GM18507 (cell line): ENCODE measurements at places on chromosomes 2 and 18.

DNA sequence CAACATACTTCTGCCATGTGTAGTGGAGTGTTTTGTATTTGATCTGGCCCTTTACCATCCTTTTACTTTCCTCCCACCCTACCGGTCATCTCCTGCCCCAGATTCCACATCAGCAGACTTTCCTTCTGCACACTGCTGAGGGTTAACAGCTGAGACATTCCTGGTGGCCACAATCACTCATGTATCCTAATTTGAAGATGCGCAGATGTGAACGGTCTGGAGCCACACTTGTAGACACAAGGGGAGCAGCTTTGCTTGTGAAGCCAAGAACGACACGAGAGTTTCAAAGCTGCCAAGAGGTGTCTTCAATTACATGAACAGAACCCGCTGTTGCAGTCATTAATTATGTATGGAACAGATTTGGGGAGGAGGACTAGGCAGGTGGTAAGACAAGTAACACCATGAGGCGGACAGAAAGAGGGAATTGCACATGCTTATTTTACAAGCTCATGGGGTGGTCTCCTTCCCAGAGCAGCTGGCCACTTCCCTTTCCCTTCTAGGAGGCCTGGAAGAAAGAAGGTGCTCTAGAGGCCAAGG lies 260.7 kb upstream of the KLHL29 start:
- no peak for DNase-seq

DNA sequence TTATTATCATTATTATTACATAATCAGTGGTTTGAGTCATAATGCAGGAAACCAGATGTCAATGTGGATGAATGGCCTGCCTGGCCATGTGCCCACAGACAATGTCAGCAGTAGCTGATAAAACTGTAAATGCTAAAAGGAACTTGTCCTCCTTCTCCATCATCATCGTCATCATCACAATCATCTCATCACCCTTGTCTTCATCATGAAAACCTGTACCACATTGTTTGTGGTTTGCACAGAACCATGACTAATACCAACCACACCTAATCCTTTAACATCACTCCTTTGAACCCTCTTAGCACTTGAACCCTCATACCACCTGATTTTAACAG lies 96.0 kb downstream of the HNMT start:
- no peak for DNase-seq

- DNase-seq: no peak
Observed at GRCh38 chr2:177038787-177039484, 173.7 kb upstream of the HNRNPA3 start.

GRCh38 chr2:167140767-167141166 lies 252.5 kb downstream of the XIRP2 start:
- no peak for DNase-seq

DNA sequence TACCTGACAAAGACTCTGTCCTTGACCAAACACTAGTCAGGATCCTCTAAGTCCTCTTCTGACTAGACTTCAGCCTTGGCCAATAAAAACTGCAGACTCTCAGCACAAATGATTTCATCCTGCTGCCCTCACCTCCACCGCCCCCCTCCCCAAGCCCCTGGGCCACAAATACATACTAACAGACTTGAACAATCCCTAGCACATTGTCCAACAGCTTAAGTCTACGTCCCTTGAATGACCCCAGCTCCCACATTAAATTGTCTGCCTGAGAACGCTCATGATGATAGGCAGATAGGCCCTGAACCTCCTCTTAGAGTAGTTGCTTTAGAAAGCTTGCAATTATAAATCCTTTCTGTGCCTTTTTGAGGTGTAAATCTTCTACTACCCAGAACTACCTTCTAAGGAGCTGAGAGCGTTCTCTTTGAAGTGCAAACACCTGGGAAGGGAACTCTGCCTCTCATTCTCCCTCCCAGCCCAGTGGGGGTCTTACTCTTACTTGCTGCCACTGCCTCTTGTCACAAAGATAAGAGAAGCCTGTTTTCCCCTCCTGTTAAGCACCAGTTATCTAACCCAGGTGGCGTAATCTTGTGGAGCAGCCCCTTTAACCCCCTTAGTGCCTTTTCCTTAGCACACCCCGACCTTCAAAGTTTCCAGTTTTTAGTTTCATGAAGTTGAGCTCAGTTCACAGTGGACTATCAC lies 1225.6 kb downstream of the LRP1B start:
- DNase-seq: no peak

GRCh38 chr2:40579247-40579646 lies 127.4 kb upstream of the SLC8A1 start:
- no peak for DNase-seq

DNA sequence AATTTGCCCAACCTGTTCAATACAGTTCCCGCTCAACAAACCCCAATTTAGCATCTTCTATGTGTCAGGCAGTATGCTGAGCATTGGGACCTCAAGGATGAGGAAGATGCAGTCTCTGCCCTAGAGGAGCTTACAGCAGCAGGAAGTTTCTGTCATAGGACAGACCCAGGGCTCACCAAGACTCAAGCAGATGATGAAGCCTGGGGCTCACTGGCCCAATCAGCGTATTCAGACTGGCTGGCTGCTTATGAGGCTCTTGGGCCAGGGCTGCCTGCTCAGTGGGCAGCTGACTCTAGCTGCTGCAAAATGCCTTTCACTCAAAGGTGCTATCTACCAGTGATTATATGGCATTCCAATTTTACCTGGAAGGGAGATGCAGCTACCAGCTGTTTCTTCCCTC lies 2.1 kb downstream of the FAM178B start:
- no peak for DNase-seq

GRCh38 chr2:239296020-239296932 lies 104.5 kb downstream of the HDAC4 start:
- no peak for DNase-seq

- DNase-seq: no peak
Observed at GRCh38 chr2:127512362-127512761, 13.9 kb downstream of the IWS1 start.

DNA sequence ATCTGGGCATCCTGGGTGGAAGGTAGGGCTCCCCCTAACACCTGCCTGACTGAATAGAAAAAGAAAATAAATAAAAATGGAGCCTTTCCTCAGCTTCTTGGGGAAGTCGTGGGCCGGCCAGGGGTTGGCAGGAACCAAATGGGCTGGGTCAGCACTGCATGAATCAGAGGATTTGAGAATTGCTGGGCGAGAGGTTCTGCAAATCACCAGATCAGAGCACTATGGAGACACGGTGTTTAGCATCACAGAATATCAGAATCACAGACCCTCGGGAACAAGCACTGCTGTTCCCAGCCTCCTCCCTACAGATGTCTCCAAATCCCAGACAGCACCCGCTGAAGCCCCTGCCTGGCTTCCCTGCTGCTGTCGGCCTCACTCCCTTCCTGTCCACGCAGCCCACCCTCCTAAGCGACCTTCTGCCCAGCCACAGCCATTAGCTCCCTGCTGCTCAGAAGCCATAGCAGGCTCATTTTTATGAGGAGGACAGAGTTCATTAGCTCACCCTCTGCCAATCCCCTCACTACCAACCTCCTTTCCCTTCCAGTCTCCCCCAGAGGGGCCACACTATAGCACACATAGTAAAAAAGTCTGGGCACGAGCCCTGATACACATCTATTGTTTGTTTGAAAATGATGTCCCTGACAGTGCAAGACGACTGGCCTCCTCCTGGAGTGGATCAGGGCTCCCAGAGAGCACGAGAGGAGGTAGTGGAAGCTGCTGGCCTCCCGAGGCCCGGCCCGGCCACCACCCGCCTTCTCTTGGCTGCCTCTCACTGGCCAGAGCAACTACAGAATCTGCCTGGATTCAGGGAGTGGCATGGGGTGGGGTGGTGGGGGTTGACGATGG lies 64.6 kb upstream of the TAF1B start:
- no peak for DNase-seq

DNA sequence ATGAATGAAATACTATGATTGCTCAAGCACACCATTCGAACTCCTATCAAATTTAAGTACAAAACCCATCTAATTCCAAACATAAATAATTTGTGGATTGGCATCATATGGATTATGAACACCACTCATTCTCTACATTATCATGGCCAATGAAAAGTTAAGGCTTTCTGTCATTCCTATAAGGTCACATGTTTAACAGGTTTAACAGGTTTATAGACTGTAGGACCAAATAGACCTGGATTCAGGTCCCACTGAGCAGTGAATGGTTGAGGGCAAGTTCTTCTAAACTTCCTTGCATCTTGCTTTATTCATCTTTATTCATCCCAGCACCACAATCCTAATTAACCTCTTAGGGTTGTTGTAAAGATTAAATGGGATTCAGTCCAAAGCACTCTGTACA lies 33.4 kb downstream of the FBXO36 start:
- DNase-seq: no peak

GRCh38 chr2:196959281-196959680 lies 32.8 kb upstream of the PGAP1 start:
- DNase-seq: no peak

GRCh38 chr2:175187378-175187777 lies 5.9 kb upstream of the ATP5MC3 start:
- no peak for DNase-seq

- no peak for DNase-seq
Observed at GRCh38 chr2:191113761-191114160, 37.0 kb downstream of the STAT4 start.

- DNase-seq: no peak
Observed at GRCh38 chr2:105426626-105427292, 27.9 kb upstream of the FHL2 start.

DNA sequence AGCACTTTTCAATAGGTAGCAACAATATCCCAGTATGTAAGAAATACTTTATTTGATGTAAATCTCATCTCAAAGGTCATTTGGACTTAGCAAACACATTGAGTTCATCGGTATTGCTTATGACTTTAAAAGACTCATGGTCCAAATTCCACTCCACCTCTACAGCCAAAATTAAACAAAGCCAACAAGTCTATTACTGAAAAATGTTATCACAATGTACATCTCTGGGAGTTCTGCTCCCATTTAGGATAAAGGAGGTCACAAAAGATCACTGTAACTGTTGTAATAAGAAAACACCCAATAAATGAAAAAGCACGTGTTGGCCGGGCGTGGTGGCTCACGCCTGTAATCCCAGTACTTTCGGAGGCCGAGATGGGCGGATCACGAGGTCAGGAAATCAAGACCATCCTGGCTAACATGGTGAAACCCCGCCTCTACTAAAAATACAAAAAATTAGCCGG lies 50.0 kb downstream of the ESCO1 start:
- DNase-seq: no peak

GRCh38 chr2:175523001-175523400 lies 341.5 kb upstream of the ATP5MC3 start:
- DNase-seq: no peak

GRCh38 chr2:181752301-181752700 lies 72.0 kb upstream of the NEUROD1 start:
- no peak for DNase-seq

- no peak for DNase-seq
Observed at GRCh38 chr2:5975401-5975800, 283.2 kb downstream of the SOX11 start.

DNA sequence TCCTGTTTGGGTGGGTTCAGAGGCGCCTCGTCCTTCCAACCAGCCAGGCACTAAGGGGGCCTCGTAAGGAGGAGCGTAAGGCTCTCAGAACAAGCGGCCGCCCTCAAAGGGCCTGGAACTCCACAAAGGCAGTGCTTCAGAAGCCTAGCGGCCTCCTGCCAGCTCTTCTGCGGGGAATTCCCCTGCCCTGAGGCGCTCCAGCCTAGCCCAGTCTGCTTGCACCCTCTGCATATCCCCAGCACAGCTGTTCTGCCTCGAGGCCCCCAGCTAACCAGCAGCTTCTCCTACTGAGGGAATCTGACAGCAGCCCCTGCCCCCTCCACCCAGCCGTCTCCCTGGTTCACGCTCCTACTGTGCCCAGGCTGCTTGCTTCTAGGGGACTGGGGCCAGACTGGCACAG lies 265.9 kb downstream of the TFCP2L1 start:
- no peak for DNase-seq

GRCh38 chr18:78721981-78722380 lies 257.6 kb upstream of the SALL3 start:
- DNase-seq: no peak

- no peak for DNase-seq
Observed at GRCh38 chr18:67783196-67783946, 266.9 kb upstream of the DSEL start.

- DNase-seq: no peak
Observed at GRCh38 chr18:39841482-39842365, 2113.3 kb upstream of the PIK3C3 start.

- no peak for DNase-seq
Observed at GRCh38 chr2:118350621-118351020, 262.4 kb downstream of the INSIG2 start.

- no peak for DNase-seq
Observed at GRCh38 chr18:63138436-63139340, 180.9 kb downstream of the BCL2 start.

GRCh38 chr2:217797165-217797564 lies 205.6 kb downstream of the TNS1 start:
- no peak for DNase-seq

DNA sequence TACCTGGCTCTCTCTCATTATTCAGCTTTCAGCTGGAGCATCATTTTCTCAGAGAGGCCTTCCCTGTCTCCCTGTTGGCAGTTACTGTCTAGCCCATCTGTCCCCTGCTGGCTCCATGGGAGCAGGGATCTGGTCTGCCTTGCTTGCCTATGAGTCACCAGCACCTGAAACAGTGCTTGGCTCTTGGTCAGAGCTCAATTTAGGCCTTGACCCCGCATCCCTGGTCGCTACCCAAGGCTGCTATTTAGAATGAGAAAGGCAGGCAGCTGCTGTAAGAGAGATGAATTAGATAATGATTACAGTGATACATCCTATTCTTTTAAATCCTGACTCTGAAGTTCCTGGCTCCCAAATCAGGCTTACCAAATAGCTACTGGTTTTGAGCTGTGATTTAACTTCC lies 32.9 kb downstream of the KCNE4 start:
- no peak for DNase-seq

- DNase-seq: no peak
Observed at GRCh38 chr2:237673130-237674001, 46.0 kb downstream of the LRRFIP1 start.

DNA sequence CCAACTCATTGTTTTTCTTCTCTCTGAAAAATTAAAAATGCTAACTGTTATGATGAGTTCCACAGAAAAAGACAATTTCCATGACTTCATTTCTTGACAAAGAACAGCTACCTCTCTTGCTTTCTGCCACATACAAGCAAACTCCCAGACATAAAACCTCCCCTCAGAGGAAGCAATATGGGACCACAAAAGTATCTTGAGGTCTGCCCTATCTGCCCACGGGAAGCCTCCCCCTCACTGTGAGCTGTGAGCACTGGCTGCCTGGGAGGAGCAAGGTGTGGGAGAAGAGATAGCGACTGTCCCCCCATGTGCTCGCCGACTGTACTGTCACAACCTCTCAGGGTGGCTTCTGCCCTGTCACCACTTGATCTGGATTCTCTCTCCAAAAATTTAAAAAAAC lies 69.7 kb upstream of the NRP2 start:
- DNase-seq: no peak

DNA sequence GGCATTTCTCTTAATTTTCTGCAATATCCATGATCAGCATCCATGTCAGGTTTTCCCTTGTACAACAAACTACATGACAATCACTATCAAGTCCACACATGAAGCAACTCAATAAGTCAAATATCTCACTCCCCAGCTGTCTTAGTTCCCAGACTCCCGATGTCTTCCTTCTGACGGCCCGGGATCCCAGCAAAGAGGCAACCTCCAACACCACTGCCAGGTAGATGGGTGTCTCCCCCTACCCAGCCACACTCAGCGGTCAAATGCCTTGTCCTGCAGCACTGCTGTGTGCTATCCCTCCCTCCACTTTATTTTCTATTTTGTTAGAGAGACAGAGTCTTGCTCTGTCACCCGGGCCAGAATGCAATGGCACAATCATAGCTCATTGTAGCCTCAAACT lies 23.3 kb downstream of the TRABD2A start:
- no peak for DNase-seq
